ENCODE measurements at places on chromosomes 6 and 20.

DNA sequence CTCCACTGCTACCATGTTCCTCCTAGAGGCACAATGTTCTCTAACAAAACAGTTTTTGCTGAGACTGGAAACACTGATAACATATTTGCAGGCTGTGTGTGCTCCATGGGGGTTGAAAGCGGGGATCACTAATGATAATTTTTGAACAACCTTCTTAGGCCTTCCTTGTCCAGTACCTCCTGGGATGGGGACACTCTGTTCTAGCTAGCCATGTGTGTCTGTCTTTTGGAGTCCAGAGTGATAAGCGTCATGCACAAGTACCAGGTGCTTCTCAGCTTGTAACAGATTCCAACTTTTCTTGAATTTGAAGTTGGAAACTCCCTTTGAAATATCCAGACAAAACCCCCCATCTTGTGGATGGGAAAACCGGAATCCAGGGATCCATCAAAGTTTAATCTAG is 15.2 kb downstream of the PI3 start:
- no peak for DNase-seq

GRCh38 chr6:13248584-13248985 is 79.8 kb downstream of the TBC1D7 start:
- no peak for DNase-seq

DNA sequence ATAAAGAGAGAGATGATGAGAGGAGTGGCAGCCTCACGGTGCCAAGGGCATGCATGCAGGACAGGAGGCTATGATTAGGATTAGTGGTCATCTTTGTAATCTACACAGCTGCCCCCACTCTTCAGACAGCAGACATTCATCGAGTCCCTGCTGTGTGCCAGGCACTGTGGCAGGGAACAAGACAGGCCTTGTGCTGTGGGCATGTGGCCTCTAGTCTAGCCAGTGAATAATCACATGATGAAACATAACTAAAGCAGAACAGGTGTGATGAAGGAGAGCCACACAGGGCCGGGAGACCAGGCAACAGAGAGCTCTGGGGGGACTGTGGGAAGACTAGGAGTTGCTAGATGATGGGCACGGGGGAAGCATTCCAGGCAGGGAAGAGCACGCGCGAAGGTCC is 22.2 kb downstream of the TOX2 start:
- DNase-seq, result no peak

- no peak for DNase-seq
Measured at GRCh38 chr6:83250235-83250634, 57.1 kb downstream of the RWDD2A start.

DNA sequence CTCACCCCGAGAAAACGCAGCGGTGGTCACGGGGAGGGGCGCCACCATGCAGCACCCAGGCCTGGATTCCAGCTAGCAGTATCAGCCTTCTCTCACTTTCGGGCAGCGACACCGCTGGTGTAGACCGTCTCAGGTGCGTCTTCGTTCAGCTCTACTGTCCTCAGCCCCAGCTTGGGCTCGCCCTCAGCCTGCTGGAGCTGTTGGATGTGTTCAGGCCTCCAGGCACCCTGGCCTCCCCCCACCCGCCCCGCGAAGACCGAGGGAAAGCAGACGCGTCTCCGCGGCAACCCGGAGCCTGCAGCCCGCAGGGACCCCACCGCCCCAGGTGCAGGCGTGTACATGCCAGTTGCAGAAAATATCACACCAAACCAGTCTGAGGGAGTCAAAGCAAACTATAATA is 60.8 kb upstream of the CARMIL1 start:
- no peak for DNase-seq
